ENCODE measurements at places on chromosomes 11 and 22.

GRCh38 chr11:121670805-121671282 lies 218.1 kb upstream of the SORL1-AS1 start:
- no peak for DNase-seq

GRCh38 chr22:45974498-45974897 lies 2.5 kb downstream of the WNT7B start:
- DNase-seq = no peak

DNA sequence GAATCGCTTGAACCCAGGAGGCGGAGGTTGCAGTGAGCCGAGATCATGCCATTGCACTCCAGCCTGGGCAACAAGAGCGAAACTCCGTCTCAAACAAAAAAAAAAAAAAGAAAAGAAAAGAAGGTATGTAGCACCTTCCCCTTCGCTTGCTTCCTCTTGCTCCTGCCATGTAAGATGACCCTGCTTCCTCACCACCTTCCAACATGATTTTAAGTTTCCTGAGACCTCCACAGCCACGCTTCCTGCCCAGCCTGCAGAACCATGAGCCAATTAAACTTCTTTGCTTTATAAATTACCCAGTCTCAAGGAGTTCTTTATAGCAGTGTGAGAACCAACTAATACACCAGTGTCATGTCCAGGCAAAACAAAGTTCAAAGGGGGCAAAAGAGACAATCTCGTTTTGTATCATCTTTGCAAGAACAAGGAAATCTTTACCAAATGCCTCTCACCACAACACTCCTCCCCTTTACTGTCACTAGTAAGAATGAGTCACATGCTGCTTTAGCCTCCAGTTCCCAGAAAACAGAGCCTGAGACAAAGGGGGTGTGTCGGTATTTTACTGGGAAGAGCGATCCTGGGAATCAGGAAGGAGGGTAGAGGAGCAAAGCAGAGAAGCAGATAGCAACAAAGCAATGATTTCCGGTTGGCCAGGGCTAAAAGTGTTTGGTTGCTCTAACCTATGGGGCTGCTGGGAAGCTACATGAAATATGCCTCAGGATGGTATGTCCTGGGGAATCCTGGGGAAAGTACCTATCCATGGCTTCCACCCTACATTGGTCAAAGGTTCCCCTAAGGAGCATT lies 10.5 kb upstream of the MCHR1 start:
- DNase-seq = no peak

GRCh38 chr11:69674267-69674885 lies 777 bp downstream of the LTO1 start:
- no peak for DNase-seq

DNA sequence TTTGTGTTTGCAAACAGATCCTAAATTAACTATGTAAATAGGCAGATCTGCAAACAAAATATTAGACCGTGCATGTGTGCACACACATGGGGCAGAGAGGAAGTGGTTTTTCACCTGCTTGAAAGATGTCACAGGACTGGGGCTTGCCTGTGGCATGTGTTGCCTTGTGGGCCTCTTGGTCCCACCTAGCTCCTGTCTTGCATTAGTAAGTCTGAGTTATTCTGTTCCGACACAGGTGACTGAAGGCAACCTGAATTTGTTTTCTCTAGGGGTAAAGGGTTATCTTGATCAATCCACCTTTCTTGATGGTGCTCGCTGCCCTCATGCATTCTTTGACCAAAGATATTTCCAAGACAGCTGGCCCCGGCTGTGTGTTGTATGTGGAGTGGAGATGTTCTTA lies 667.5 kb downstream of the NTM start:
- no peak for DNase-seq

DNA sequence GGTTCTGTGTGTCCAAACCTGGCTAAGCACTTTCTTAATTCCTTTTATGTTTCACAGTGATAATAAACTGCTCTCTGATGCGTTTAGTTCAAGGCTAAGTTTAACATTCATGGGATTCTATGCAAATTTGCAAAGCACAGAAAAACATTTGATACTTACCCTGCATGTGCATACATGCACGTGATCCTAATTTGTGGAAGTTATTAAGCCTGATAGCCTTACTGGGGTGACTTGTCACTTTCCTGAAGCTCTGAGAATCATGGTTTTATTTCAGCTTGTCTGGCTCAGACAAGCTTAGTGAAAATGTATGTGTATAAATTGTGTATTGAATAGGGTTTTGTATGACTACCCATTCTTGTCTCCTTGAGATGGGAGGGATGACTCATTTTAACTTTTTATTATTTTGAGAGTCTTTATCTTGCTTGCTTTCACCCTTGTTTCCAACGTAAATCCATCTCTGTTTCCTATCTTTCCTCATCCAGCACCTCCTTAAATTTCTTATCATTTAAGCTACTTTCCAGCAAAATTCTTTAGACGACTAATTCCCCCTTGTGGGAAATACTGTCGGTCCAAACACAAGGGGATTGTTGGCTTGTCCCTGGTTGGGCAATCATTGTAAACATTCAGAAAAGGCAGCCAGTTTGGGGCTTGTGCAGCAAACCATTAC lies 167.1 kb downstream of the C11orf91 start:
- DNase-seq = no peak

DNA sequence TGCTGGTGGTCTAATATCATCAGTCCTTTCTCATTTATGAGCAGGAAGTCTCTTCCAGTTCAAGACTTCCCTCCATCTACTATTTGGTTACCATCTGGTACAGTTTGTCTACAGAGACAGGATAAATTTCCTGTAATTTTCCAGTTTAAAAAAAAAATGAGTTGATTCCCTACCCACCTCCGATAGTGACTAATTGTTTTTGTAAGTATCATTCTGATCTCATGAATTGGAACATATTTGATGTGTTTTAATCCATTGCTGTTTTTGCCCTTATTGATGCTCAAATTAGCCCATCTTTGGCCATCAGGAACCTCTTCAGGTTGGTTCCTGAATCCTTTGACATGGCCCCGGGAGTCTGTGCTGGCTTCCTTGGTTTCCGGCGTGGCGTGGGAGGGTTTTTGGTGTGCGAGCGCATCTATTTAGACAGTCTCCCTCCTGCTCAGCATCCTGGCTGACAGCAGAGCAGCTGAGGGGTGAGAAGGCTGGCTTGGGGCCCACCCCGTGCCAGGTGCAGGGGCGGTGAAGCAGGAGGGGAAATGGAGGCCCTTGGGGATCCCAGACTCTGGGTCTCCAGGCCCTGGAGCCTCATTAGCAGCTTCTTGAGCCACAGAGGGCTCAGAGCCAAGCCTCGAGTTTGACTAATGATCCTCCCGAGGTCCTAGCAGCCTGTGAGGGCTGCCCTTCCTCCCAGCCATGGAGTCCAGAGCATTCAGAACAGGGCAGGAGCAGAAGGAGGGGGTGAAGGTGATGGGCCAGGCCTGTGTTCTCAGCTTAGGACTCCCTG lies 6.8 kb downstream of the OMP start:
- no peak for DNase-seq

- DNase-seq = no peak
Observed at GRCh38 chr11:61071913-61072312, 30.4 kb upstream of the CD5 start.

GRCh38 chr11:45062974-45063635 lies 83.3 kb upstream of the PRDM11 start:
- no peak for DNase-seq

GRCh38 chr11:46698597-46698996 lies 1.8 kb downstream of the ARHGAP1 start:
- DNase-seq = no peak

DNA sequence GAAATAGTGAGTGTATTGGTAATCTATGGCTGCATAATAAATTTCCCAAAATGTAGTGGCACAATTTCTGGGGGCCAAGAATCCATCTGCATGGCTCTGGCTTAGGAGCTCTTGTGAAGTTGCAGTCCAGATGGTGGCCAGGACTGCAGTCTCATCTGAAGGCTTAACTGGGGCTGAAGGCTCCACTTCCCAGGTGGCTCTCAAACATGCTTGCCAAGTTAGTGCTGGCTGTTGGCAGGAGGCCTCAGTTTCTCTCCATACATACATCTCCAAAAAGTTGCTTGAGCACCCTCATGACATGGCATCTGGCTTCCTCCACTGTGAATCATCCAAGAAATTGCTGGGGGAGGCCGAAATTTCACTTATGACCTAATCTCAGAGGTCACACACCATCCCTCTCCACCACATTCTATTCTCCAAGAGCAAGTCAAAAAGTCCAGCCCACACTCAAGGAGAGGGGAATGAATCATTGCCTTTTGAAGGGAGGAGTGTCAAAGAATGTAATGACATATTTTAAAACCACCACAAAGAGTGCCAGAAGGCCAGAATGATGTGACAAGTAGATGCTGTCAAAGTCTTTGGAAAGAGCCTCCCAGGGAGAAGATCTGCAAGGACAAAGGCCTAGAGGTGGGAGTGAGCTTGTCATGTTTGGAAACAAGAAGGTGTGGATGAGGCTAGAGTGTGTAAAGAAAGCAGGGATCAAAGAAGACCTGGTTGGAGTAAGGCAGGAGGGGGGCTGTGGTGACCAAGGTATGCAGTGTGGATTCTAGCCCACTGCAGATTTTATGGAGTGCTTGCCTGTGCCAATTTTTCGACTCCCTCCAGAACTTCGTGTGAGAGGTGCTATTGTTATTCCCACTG lies 566.2 kb downstream of the MIAT start:
- peak; percentile 60 for DNase-seq
